ENCODE measurements at places on chromosomes 2 and 18.

DNA sequence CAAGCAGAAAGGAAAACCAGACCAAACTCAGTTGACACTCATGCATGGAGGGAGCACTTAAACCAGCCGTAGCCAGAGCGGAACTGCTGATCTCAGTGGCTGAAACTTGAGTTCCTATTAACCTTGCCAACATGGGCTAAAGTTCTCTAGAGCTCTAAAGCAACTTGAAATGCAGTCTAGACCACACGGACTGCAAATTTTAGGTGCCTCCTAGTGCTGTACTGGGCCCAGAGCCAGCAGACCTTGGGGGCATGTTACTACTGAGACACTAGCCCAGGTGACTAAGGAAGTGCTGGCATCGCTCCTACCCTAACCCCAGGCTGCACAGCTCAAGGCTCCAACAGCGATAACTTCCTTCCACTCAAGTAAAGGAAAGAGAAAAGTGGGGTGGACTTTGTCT lies 236.5 kb downstream of the AKAIN1 start:
- no peak for DNase-seq

DNA sequence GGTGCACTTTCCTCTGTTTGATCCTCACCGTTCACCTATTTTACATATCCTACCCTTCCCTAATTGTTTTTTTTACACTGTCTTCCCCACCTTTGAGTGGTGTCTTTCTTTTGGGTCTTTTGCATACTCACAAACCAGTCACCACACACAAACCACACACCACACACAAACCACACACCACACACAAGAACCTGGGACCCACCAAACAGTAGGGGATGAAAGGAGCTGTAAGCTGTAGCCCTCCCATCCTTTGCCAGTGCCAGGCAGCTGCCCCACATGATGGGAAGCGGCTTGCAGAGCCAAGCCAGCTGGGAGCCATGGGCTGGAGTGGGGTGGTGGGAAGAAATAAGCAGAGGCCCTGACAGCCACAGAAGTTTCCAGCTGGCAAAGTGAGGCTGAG lies 38.9 kb upstream of the MSH6 start:
- DNase-seq = no peak

GRCh38 chr18:10418836-10419235 lies 35.6 kb upstream of the APCDD1 start:
- no peak for DNase-seq

- DNase-seq = no peak
Measured at GRCh38 chr2:26666671-26667070, 25.5 kb upstream of the CIB4 start.

DNA sequence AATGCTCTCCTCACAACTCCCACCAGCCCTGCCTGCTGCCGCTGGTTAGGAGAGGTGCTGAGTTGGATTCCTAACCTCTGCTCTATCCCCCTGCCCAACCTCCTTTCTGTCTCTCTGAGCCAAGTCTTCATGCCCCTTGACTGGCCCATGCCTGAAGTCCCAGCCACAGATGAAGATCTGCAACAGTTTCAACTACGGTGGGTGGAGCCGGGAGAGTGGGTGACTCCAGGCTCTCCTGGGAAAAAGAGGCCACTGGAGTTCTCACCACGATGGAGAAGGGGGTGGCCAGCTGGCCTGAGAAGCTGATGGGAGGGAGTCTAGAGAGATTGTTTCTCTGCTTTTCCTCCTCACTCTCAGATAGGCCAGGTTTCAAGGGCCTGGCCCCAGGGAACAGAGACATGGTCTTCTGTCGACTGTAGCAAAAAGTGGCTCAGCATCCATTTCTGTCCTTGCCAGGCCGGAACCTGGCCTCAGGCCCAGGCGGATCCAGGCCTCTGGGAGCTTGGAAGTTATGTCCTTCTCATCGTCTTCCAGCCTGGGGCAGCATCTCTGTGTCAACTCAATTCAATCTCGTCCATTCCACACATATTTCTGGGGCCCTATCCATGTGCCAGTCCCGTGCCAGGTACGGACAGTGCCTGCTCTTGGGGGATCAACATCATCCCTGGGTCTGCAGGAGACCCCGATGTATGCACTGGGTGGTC lies 75.3 kb downstream of the INHBB start:
- no peak for DNase-seq

DNA sequence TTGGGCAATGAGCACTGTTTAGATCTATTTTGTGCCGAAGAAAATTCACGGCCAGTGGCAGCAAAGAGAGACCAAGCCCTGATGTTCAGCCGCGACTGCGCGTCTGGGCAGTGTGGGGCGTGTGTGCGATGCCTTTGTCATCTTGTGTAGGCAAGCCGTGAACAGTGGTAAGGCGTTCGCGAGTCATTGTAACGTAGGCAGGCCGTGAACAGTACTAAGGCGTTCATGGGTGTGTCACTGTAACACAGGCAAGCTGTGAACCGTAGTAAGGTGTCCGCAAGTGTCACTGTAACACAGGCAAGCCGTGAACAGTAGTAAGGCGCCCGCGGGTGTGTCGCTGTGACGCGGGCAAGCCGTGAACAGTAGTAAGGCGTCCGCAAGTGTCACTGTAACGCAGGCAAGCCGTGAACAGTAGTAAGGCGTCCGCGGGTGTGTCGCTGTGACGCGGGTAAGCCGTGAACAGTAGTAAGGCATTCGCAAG lies 99.9 kb downstream of the NFATC1 start:
- no peak for DNase-seq

- peak; percentile 88 for DNase-seq
Measured at GRCh38 chr2:43219383-43220228, 6.8 kb downstream of the ZFP36L2 start.

- no peak for DNase-seq
Measured at GRCh38 chr2:59900728-59901452, 652.6 kb downstream of the BCL11A start.

DNA sequence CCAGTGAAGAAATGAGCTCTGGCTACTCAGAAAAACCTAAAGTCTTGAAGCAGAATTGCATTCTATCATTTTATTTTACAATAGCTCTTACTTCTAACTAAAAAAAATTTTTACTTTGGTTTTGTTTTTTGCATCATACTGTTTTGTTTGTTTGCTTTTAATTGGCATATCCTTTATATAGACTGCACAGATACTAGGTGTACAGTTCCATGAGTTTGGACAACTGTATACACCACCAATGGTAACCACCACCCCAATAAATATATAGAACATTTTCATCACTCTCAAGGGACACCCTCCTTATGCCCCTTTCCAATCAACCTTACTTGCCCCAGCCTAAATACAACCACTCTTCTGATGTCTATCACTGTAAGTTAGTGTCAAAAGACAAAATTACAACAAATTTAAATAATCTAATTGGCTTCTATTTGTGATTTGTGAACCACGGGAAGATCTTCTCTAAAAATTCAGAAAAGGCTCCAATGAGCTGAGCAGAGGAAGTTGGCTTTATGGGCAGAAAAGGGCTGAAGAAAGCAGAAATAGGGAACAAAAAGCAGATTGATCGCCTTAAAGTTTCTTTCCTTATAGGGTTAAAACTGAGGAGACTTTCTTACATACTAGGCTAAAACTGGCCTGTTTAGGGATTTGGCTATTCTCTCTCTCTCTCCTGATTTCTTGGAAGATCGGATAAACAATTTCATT lies 22.2 kb upstream of the SOS1 start:
- no peak for DNase-seq

GRCh38 chr18:75475228-75475627 lies 47.7 kb upstream of the SMIM21 start:
- DNase-seq = no peak

DNA sequence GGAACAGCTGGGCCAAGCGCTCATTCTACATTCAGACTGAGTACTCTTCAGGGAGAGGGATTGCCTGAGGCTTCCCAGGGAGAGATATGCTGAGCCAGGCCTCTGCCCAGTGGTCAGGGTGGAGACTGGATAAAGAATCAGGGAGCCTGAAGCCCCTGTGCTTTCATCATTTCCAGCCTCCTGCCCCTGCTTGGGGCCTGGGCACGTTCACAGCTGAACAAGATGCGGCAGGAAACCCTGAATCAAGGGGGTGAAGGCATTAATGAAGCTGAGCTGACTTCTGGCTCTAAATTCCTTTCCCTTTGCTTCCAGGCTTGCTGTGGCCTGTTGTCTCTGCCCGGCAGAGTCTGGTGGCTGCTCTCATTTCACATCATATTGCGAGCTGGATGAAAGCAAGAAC lies 35.0 kb downstream of the RPL37A start:
- no peak for DNase-seq

- peak; percentile 29 for DNase-seq
Measured at GRCh38 chr18:35050028-35050546, 8.9 kb downstream of the MAPRE2 start.

GRCh38 chr2:10863047-10863446 lies 48.7 kb upstream of the KCNF1 start:
- DNase-seq = no peak

DNA sequence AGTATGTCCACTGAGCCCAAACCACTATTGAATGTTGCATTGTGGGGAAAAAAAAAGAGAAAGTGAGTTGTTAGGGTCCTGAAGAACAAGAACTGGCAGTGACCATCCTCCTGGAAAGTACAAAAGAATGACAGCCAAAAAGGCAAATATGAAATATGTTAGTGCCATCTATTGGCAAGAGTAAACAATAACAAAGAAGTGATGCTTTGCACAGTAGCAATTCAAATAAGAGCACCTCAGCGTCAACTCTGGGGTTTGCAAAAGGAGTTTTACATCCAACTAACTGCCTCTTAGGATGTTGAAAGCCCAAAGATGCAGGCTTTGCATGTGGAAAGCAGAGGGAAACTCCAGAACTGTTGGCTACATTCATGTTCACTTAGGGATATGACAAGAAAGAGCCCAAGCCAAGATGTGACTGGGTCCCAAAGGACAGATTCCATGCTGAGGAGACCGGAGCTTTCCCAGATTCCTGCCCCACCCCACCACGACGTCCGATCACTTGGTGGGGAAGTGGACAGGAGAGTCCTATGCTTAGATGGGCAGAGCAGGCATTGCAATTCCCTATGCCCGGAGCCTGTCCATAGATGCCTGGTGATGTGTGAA lies 15.6 kb downstream of the TRABD2A start:
- DNase-seq = peak; percentile 75

- no peak for DNase-seq
Measured at GRCh38 chr2:105518897-105519296, 120.0 kb upstream of the FHL2 start.

- DNase-seq = no peak
Measured at GRCh38 chr2:196566961-196567666, 72.4 kb upstream of the CCDC150 start.

DNA sequence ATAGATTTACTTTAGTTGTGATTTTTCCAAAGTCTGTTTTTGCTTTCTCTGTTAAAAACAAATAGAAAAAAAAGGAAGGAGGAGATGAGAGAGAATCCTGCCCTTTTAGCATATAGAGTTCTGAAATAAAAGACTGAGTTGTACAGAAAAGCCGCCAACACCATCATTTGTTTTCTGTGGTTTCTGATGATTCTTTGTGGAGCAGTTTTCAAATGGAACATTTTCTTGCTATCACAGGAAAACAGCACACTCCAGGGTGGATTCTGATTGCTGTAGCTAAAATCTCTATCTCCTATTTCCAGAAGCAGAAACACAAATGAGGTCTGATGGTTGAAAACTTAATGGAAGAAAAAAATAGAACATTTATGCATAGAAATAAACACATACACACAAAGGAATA lies 144.6 kb upstream of the L3MBTL4 start:
- DNase-seq = no peak

DNA sequence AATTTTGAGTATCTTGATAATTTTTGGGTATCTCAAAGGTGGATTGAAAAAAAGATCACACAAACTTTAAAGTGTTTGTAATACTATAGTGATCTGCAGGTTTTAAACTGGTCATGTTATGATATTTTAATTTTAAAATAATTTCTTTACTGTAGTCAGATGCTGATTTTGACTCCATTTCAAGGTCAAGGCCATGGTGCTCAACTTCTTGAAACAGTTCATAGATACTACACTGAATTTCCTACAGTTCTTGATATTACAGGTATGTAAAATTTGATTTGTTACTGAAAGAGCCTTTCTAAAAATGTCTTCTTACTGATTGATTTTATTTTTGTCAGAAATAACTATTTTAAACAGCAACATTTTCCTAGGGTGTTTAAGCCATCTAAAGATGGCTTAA lies 33.1 kb upstream of the METAP1D start:
- DNase-seq = no peak

DNA sequence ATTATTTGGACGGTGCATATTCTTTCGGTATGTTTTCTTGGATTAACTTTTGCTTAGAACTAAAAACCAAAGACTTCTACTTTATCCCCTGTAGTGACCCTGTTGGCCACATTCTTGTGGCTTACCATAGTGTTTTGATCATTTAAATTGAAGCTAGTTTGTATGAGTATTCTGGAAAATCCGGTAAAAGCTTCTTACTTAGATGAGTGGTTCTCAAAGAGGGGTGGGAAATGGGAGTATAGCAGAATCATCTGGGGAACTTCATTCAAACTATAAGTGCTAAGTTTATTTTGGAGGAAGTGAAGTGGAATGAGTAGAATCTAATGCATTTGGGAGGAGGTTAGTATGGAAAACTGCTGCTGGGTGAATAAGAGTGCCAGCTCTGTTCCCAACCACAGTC lies 3.8 kb downstream of the PPP1CB start:
- no peak for DNase-seq

GRCh38 chr2:148046802-148047201 lies 25.9 kb downstream of the MBD5 start:
- no peak for DNase-seq

GRCh38 chr2:60699617-60700016 lies 56.5 kb upstream of the PAPOLG start:
- DNase-seq = no peak

DNA sequence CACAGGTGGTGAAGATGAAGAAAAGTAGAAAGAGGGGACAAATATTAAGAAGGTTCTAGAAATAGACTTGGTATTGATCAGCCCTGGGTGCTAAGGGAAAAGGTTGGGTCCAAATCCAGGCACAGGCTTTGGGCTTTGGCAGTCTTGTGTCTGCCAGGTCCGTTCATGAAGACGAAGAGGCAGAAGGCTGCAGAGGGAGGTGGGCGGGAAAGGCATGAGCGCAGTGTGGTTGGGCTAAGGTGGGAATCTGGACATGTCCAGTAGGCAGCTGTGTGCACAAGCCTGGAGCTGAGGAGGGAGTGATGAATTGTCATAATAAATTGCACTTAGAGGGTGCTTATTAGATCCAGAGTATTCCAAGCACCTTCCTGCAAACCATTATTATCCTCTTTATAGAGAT lies 105.7 kb upstream of the TEX51 start:
- DNase-seq = no peak

DNA sequence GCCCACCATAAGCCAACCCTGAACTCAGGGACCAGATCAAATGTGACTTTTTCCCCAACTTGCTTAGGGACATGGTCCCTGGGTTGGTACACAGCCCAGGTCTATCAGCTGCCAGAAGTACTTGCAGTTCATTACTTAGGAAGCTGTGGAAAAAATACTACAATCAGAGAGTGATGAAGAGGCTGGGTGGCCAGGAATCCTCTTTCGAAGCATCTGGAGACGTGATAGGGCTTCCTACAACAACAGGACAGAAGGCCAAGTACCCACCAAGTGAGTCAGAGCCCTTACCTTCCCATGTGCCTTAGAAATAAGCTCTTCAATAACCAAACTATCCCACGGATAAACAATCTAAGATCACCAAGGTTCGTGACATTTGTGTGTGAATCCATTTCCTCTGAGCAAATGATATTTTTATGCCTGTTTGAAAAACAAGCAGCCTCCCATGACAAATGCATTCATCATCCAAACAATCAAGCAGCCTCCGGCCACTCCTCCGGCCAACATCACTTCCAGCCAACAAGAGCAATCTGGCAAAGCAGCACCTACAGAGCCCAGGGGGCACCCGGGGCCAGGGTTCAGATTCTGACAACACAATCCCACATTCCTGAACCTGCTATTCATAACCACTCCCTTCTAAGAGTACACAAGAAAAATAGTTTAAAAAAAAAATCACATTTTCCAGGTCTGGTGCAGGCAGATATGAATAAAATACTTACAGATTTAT lies 26.4 kb downstream of the TBC1D8 start:
- no peak for DNase-seq

GRCh38 chr2:190526105-190526750 lies 8.3 kb downstream of the NEMP2 start:
- no peak for DNase-seq

All from CD4-positive, alpha-beta T cell treated with Interleukin-17A for 1 hour (primary cell).